K562 (cell line): ENCODE measurements at places on chromosomes 5 and 9.
A peak's percentile ranks its signal among the peaks of the same experiment; 100 is the strongest.

DNA sequence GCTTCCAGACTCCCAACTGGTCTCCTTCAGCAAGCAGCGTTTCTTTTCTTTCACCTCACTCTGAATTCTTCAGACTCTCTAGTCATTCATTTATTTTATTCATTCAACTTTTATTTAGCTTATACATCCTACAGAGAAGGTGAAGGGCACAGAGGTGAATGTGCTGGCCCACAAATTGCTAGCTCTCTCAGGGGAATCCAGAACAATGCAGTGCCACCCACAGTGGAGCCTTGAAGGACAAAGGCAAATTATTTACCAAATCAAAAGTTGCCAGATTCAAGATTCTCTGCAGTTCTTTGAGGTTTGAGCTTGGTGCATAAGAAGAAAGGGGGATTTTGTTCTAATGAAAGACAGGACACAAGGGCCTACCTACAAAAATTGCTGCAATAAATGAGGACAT is 29.7 kb downstream of the GRIA1 start:
- DNase-seq, result no peak

DNA sequence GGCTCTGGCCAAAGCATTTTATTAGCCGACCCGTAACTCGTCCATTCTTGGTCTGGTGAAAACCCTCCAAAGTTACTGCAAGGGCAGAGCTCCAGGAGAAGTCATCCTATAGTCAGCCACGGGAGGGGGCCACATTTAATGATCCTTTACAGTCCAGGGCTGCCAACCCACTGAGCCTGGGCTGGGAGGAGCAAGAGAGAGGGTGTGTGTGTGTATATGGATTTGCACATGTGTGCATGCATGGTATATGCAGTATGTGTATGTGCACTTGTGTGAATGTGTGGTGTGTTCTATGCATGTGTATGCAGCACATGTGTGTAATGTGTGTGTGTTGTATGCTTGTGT is 4.2 kb upstream of the RASGEF1C start:
- no peak for DNase-seq

GRCh38 chr5:125402787-125403186 is 656.3 kb upstream of the ZNF608 start:
- DNase-seq, result no peak

DNA sequence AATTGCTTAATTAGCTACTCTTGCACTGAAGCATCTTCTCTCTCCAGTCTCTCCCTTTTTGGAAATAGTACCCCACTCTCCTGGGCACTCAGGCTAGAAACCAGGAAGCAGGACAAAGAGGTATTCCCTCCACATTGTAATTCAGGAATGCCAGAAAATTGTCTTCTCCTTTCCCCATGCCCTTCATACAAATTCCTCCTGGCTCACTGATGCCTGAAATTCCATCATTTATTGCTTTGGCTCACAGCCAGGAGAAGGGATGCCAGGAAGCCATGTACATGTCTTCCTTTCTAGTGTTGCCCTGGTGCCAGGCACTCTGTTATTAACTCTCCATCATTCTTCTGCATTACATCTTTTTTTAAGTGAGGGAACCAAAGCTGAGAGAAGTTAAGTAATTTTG is 716.5 kb upstream of the C9orf72 start:
- DNase-seq, result no peak

DNA sequence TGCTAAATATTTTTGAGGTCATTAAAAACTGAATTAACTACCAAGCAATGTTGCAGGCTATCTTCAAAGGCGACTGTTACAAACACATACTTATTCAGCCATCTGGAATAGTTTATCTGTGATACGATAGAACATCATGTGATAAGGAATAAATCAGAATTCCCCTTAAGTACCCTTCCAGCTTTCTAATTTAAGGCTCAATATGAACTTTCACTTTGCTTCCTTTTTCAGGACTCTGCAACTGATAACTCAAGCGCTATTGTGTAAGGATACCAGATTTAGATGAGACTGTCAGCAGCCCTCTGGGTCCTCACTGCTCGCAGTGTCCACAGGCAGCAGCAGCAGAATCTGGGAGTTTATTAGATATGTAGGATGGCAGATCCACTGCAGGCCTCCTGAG is 416.3 kb downstream of the SPATA31D1 start:
- no peak for DNase-seq

GRCh38 chr9:87227456-87227855 is 270.2 kb upstream of the DAPK1 start:
- no peak for DNase-seq

DNA sequence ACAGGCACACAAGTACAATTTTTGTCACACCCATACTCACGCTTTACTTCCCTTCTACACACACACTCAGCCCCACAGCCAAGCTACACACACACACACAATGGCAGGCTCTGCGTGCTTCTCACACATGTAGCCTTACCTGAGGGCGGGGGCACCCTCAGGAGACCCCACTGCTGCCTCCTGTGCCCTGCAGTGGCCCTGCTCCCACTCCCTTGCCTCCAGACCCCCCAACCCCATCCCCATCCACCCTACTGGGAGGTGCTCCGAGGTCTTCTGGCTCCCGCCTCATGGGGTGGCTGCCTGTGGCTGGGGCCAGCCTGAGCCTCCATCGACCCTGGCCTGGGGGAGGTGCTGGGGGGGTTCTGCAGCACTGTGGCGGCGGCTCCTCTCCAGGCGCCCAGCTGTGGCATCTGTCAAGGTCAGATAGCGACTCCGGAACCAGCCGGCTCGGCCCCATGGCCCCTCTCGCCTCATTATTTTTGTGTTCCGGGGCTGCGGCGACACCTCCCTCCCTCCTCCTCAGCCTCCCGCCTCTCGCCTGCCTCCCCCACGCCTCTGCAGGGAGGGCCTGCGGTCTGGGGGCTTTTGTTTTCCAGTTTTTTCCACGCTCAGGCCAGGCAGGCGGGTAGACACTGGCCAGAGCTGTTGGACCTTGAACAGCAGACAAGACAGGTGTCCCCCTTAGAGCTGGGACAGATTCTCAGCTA is 21.7 kb downstream of the CXXC5 start:
- peak; percentile 93 for DNase-seq

GRCh38 chr5:62791059-62791458 is 212.4 kb downstream of the LRRC70 start:
- DNase-seq, result no peak

DNA sequence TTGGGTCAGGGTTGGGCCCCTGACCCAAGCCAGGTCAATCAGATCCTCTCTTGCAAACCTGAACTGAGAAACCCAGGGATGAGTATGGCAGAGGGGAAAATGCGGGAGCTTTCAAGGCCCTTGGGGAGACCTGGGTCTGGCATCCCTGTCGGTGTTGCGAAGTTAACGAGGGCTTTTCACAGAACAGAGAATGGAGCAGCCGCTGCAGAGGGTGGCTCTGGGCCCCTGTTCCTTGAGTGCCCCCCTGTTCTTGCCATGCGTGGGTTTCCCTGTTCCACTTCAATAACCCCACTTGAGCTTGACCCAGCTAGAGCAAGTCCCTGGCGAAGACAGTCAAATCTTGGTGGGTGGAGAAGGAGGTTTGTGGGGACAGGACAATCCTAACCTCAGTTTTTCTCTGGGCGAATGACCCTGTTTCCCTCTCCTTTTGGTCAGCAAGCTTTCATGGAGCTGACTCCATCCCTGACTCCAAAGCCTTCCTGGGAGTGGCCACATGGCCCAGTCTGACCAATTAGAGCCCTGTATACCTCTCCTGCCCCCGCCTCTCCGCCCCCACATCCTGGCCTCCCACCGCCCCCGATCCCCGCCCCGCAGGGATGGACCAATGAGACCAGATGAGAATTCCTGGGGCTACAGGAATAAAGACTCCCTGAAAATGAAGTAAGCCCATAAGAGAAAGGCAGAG is 2.9 kb upstream of the VDAC1 start:
- DNase-seq, result peak; percentile 53

DNA sequence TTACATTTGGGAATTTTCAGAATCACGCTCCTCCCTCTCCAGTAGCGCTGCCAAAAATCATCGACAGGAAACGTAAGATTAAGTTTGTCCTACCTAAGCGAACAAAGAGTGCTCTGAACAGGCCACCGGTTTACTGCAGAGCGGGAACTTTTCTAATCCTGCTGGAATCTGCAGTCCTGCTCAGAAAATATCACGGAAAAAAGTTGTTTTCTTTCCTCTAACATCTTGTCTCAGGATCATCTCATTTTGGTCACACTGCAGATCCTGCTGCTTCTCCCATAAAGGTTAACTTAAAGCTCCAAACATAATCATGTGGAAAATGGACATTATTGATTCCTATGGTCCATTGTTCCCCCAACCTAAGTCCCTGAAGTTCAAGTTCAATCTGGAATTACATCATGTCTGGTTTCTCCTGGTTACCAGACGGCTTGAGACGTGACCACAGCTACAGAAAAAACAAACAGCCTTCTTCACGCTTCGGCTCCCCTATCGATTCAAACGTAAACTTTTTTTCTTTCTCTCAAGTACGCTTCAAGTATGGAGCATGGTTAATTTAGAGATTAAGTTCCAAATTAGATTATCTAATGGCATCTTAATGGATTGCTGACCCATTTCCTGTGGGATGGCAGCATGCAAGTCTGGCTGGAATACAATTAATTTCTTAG is 217.6 kb downstream of the NFIB start:
- DNase-seq, result no peak

DNA sequence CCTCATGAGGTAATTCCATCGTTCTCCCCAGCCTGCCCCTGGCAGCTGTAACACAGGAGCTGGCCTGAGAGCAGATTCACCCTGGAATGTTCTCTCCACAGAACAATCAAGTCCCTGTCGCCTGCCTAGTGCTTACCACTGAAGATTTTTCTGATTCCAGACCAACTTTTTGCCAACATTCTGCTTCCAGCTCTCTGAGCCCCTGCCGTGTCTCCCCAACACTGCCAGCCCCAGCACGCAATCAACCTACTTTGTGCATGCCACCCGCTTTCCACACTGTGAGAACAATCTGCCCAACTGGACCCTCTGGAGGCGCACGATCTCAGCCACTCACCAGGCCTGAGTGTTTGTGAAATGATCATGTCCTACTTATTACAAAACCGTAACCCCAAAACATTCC is 62.6 kb downstream of the PSMB7 start:
- DNase-seq, result no peak

DNA sequence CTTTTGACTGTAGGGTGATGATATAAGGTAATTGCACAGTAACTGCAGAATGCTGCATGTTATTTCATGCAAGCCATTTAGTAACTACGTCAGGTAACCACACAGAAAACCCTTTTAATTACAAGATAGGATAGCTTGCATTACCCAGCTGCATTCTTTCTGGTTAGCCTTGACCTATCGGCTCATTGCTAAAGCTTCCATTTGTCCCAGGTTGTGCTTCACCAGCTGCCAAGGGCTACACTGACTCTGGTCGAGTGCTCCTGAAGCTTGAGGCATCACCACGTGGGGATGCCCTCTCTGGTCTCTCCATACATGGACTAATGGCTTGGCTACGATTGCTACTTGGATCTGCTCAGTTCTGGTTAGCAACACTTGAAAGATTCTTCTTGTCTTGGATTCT is 81.1 kb upstream of the SLC12A2 start:
- DNase-seq, result no peak

DNA sequence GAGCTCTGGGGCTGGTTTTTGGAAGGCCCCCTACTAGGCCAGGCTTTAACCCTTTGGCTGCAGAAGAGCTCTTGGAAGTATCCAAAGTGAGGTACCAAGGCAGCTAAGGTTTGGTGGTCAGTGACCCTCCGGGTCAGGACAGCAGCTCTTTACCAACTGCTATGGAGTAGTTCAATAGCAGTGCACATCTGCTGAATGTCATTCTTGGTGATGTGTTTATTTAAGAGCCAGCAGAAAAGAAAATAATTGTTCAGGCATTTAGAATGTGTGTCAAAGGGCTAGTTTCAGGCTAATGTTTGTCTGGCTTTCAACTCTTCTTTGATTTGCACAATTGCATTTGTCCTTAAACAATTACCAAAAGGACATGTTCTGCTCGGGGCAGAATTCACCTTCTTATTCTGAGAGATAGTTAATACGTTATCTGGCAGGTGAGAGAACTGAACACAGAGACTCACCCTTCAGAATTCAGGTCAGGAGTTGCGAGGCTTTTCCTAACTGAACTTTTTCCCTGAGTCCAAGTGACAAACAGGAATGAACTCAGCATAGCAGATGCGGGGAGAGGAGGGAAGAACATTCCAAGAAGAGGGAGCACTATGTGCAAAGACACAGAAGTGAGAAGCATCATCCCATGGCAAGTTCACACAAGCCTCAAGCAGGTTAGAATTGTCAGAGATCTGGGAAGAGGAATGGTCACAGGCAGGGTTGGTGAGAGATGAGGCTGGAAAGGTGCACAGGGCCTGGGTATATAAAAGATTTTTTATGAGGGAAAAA is 556.7 kb upstream of the TLE4 start:
- DNase-seq, result no peak

DNA sequence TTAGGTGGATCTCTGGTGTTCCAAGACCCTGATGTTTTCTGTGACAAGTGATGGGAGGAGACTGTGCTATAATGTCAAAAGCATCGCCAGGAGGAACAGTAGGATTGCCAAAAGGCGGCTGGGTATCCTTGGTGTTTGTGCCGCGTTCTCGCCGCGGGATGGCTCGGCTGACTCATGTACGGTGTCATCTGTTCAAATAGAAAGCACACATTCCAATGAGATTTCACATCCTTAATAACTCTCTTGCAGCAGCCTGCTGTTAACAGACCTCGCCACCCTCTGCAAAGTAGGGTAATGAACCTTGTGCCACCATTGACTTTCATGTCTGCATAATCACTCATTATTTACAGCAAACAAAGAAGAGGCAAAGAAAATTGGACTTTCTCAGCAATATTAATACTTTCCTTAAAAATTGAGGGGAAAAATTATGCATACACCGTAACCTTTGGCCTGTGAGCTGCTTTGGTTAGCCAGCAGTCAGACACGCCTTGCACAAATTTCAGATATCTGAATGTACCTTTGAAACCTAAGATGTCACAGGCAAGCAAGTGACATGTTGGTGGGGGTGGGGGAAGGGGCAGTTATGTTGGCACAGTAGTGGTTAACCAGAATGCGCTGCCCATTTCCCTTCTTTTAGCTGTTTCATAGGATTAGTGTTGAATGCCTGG is 289.4 kb downstream of the EFNA5 start:
- no peak for DNase-seq

DNA sequence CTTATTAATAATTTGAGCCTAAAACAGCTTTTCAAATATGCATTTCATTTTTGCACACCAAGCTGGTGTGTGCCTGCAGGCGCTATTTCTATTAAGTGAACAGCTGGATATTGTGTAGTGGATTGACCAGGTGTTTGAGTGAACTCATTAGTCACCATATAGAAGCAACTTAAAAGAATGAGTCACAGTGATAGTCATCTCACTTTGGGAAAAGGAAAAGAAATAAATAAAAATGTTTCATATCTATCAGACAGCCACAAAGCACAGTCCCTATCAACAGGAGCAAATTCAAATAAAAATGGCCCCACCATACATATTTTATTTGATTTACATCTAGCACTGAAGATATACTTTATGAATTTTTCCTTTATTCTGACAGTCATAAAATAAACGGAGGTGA is 456.5 kb upstream of the CDH9 start:
- no peak for DNase-seq

GRCh38 chr5:52994266-52994665 is 5.1 kb downstream of the ITGA2 start:
- DNase-seq, result no peak

DNA sequence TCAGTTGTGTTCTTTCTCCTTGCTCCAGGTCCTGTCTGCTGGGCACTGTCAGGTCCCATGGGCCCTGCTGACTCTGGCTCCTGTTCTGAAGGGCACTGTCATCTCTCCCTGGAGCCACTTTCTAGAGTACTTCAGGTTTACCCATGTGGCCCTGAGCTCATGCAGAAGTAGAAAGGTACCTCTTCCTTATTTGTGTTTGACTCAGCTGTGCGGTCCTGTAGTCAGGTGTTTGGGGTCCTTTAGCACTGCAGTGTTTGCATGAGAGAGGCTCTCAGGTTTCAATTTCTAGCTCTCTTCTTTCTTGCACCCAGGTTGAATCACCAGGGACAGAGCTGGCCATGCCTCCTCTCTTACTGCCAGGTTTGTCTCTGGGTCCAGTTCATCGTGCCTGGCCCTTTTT is 71.5 kb downstream of the HSPA4 start:
- no peak for DNase-seq
